Activated naive CD8-positive, alpha-beta T cell treated with anti-CD3 and anti-CD28 coated beads for 36 hours (primary cell): ENCODE measurements at places on chromosomes 11 and 22. TPM values are rescaled to one million over a fixed set of nuclear protein-coding genes. Genes with fewer than 3 reads are reported as not detected.

DNA sequence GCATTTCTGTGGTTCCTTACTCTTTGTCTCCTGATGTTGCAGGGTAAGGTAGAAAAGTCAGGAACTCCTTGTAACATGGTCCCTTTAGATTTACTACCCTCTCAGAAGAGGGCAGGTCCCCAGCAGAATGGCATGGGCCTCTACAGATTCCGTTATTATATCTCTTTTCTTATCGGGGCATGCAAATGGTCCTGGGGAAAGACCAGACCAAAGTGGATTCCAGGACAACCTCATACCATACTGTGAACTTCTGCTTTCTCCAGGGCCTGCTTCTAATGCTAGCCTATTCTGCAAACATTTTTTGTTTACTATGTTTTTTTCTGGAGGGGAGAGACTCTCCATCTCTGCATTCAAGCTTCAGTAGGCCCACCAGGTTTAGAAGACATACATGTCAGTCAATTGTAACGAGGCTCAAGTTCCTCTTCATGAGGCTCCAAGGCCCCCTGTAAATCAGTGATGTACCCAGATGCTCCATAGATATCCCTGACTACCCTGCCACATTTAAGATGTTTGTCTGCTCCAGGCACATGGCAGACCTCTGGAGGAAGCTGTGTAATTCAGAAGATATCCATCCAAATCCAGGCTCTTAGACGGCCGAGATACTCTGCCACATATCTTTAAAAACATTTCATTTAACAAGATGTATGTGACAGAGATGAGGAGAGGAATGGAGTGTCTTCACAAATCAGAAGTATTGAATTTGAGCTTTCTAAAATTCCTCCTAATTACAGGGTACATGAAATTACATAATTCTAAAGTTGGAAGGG lies 8.5 kb upstream of the ME3 start:
- no peaks in the 10 kb centered on the region for H3K36me3 ChIP-seq
- no peaks in the 10 kb centered on the region for H3K4me1 ChIP-seq
- no peak overlapping the region for H3K27ac ChIP-seq

DNA sequence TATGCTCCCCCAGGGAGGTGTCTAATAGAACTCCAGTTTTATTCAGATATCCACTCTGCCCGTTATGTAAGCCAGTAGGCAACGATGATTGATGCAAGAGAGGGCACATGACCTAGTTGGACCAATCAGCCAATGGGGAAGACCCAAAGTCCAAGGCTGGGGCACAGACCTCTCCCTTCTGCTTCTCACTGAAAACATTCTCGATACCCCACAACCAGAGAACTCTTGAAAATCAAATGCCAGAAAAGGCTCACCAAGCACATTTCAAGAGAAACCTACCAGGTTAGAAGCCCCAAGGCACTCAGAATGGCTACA lies 7.4 kb downstream of the HIRA start:
- peaks cover 25% of the 10 kb centered on the region for H3K36me3 ChIP-seq
- no peak overlapping the region for H3K27ac ChIP-seq
- H3K27me3 ChIP-seq: no peaks in the 10 kb centered on the region
- H3K4me3 ChIP-seq: no peak overlapping the region
- DNase-seq: no peak

GRCh38 chr22:29016067-29016938 lies 45.3 kb downstream of the C22orf31 start:
- peaks cover 5% of the 10 kb centered on the region for H3K4me1 ChIP-seq
- peaks cover 38% of the 10 kb centered on the region for H3K27me3 ChIP-seq
- H3K27ac ChIP-seq: no peak overlapping the region
- no peak for DNase-seq
- H3K36me3 ChIP-seq: peaks cover 3% of the 10 kb centered on the region

The GDPD4 gene
- not detected for total RNA-seq

DNA sequence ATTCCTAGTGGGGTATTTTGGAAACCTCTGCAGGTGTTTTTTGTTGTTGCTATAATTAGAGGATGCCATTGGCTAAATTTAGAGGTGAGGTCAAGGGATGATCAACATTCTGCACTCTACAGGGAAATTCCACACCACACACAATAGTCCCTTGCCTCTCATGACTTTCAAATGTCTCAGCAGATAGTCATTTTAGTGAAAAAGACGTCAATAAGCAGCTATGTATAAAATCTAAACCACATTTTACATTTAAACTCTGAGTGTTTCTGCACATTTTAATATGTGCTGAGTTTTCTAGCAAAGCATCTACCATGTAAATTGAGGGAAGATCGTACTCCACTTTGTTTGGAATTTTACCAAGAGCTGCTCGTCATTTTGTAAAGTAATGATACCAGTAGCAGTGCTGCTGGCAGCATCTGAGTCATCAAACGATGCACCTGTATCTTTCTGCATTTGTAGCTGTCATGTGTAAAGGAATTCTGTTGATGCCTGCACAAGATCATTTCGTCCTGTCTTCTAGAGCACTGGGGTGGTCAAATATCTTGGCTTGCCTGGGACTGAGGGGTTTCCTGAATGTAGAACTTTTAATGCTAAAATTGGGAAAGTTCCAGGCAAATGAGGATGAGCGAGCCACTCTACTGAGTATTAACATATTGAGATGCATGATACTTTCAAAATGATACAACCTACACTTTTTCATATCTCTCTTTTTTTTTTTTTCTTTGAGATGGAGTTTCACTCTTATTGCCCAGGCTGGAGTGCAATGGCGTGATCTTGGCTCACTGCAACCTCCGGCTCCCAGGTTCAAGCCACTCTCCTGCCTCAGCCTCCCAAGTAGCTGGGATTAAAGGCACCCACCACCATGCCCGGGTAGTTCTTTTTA lies 414.5 kb upstream of the SYN3 start:
- no peak for DNase-seq
- H3K4me1 ChIP-seq: no peaks in the 10 kb centered on the region
- no peak overlapping the region for H3K4me3 ChIP-seq
- H3K27me3 ChIP-seq: no peaks in the 10 kb centered on the region

The OR10A2 gene
- total RNA-seq: not detected

GRCh38 chr22:36177160-36177559 lies 16.6 kb upstream of the APOL3 start:
- no peak overlapping the region for H3K27ac ChIP-seq
- DNase-seq: no peak
- H3K4me1 ChIP-seq: peaks cover 9% of the 10 kb centered on the region
- H3K4me3 ChIP-seq: no peak overlapping the region

DNA sequence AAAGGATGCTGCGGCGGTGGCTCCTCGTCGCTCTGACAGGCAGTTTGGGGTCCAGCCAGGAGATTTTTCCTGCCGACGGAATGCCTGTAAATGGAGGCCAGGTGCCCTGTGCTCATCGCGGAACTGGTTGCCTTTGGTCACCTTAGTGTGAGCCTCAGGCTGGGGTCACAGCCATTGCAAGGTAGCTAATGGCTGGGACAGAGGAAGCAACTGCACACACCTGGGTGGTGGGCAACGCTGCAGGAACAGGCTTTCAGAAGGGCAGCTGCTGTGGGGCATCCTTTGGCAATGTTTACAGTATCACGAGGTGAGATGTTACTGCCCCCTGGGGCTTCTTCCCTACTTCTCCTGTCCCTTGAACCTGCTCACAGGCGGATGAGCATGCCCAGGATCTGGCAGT lies 205.5 kb downstream of the GRIK4 start:
- H3K4me3 ChIP-seq: no peak overlapping the region
- no peak overlapping the region for H3K27ac ChIP-seq
- peaks cover 5% of the 10 kb centered on the region for H3K4me1 ChIP-seq
- no peaks in the 10 kb centered on the region for H3K36me3 ChIP-seq
- DNase-seq: no peak

- H3K27me3 ChIP-seq: peaks cover 6% of the 10 kb centered on the region
Observed at GRCh38 chr11:121651257-121651605, 198.5 kb upstream of the SORL1-AS1 start.
